ENCODE measurements at places on chromosomes 16 and 17.

- DNase-seq, result no peak
Observed at GRCh38 chr16:72644911-72645310, 403.0 kb downstream of the ZFHX3 start.

GRCh38 chr17:47862621-47863440, 11.9 kb upstream of the SP6 start:
- no peak for DNase-seq

DNA sequence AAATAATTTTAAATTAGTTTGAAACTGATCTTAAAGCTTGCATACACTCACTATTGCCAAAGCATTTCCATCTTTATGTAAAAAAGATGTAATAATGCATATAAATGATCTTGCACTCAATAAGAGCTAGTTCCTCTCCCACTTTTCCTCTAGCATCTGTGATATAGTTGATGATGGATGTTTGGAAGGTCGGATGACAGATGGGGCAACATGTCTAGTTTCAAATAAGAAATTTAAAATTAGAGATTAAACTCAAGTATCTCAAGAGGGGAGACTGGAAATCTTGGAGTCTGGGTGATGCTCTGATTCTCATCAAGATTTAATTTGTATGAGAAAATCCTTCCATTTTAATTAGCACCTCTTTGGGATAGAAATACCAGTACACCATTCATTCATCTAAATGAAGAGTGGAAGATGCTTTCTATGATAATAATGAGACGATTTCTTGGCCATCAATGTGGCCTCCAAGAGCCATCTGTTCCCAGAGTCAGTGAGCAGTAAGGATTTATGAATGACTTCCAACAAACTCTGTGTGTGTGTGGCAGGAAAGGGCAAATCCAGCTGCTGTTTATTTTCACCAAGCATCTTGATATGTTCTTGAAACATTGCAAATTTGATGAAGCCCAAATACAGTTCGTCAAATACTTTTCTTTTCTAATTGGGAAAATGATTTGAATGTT, 616.3 kb upstream of the CDH8 start:
- no peak for DNase-seq

- DNase-seq, result no peak
Observed at GRCh38 chr16:15548482-15548891, 94.5 kb downstream of the MARF1 start.

DNA sequence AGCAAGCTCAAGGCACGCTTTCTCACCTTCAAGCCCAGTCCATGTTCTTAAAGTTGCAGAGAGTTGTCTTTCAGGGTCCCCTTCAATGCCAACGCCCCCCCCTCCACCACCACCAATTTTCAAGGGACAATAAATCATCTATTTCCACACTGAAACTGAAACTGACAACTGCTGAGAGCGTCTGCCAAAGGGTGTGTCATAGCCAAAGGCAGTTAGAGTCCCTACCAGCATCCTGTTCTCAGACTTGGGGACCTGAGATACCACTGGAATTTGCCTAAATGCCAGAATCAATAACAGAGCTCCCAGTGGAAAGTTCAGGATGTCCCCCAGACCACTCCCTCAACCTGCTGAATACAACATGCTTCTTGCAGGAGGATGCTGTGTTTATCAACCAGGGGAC, 133.2 kb upstream of the SOX9 start:
- no peak for DNase-seq

DNA sequence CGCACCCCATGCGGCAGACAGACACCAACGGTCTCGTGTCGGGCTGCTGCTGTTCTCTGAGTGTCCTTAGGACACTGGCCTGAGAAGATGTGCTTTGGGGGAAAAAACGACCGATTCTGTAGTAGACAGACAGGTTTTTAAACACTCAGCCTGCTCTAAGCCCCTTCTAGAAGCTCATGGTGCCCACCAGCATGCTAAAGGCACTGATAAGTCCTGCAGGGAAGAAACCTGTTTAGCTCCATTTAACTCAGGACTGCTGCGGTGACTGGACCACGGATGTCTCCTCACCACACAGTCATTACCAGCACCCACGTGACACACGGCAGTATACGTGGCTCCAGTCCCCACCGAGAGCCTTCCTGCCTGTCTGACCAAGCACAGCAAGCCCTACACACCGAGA, 19.1 kb upstream of the APRT start:
- no peak for DNase-seq

DNA sequence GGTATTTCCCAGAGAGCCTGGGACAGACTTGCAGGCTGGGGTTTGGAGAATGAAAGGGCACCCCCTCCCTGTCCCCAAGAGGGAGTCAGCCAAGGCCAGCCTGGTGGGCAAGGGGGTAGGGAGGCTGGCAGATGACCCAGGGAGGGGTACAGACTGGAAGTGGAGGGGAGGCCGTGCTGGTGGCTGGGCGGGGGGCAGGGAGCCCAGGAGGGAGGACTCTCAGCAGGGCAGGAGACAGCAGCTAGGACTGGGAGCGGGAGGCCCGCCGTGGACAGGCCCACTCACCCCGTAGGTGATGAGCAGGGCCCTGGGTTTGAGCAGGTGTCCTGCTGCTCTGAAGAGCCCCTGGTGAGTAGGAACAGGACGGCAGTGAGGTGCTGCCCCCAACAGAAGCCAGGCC, 1.1 kb downstream of the METTL26 start:
- no peak for DNase-seq

DNA sequence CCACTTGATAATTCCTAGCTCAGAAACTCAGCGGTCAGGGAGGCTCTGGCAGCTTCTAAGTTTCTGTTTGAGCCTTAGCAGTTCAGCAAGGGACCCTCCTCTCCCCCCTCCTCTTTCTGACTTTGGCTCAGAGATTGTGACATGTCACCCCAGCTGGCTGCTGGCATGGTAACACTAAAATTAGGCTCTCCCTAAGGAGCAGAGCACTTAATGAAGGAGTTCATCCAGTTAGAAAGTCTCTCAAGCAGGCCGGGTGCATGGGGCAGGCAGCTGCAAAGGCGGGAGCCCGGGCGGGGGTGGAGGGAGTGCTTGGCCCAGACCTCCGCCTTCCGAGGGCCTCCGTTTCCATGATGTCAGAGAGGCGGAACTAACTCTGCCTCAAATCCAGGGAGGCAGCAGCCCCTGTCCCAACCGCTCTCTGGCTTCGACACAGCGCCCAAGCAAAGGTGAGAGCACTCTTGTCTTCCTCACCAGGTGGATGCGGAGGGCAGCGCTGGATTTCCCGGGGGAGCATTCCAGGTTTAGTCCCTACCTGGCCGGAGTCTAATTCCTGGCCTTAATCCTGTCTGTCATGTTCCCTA, 128.0 kb upstream of the PLCG2 start:
- DNase-seq, result no peak

DNA sequence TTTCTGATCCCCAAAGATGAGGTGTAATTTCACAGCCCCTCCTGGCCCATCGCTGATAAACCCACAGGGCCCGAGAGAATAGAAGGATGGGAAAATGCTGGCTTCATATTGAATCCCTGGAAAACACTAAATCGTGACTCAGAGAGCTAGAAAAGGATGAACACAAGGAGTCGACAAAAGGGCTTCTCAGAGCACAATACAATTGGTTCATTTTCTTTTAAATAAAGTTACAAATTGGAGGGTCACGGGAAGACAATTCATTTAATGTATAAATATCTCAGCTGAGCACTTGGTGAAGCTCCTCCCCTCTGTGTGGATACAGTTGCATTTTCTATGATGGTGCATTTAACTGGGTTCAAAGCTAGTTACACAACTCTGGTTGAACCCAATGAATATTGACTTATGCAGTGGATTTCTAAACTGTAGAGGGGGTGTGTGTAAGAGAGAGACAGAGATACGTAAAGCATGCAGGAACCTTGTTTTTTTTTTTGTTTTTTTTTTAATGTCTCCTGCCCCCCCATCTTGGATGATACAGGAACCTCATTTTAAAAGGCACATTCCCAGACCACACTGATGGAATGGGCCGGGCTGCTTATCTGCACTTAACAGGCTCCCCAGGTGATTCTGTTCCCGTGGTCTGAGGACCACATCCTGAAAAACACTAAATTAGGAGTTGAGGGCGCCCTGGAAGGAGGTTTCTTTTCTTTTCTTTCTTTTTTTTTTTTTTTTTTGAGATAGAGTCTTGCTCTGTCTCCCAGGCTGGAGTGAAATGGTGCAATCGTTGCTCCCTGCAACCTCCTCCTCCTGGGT, 14.1 kb downstream of the TTYH2 start:
- no peak for DNase-seq

DNA sequence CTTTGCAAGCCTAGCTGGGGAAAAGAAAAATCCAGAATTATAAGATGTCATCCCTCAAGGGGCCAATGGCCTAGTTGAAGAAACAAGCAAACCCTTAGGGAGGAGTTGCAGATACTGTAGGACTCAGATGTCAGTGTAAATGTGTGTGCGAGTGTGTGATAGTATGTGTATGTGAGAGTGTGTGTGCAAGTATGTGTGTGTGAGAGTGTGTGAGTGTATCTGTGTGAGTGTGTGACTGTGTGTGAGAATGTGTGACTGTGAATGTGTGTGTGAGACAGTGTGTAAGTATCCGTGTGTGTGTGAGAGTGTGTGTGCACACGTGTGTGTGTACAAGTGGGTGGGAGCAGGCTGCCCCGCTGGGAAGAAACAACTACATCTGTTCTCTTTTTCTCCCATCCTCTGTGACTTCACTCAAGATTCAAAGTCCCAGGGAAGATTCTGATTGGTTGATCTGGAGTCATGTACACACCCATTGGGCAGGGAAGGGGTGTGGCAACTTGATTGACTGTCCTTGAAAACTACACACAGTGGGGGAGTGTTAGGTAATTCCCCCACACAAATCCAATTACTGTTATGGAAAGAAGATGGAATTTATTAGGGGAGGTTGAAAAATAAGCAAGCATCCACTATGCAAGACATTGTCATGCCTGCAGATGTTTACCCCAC, 40.7 kb downstream of the IRX3 start:
- no peak for DNase-seq

- no peak for DNase-seq
Observed at GRCh38 chr16:84839054-84839453, 19.3 kb downstream of the CRISPLD2 start.

DNA sequence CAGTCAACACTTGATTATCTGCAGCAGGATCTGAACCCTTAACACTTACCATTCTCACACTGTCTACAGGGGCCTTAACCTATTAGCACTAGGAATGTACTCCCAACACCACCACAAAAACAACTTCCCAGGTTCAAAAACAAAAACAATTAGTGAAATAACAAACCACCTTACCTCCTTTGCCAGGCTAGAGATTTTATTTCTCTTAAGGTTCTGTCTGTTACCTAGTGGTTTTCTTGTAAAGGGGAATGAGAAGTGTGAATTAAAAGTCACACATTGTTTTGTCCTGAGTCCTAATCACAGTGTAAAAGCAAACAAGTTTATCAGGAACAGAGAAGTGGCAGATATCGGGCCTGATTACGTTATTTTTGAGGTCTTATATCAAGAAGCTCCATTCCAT, 9.7 kb downstream of the SMARCE1 start:
- no peak for DNase-seq

DNA sequence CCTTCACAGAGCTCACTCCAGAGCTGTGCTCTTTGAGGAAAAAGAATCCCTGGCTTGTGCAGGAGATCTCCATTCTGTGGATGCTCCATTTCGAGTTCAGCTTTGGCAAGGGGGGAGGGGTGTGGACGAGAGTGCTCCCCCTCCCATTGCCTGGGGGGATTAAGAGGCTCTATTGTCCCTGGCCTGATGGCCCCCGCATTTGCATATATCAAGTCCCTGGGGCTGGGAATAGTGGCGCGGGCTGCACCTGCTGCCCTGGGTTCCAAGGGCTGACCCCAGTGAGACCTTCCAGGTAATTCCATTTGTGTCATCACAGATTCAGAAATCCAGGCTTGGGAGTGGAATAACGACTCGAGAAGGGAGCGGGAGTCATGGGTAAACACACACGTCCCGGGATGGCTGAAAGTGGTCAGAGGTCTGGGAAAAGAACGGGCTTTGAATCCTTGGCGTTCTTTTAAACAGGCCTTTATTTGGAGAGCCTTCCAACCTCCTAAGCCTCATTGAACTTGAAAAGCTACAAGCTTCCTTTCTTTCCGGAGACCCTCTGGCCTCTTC, 479.3 kb downstream of the HS3ST3B1 start:
- no peak for DNase-seq

DNA sequence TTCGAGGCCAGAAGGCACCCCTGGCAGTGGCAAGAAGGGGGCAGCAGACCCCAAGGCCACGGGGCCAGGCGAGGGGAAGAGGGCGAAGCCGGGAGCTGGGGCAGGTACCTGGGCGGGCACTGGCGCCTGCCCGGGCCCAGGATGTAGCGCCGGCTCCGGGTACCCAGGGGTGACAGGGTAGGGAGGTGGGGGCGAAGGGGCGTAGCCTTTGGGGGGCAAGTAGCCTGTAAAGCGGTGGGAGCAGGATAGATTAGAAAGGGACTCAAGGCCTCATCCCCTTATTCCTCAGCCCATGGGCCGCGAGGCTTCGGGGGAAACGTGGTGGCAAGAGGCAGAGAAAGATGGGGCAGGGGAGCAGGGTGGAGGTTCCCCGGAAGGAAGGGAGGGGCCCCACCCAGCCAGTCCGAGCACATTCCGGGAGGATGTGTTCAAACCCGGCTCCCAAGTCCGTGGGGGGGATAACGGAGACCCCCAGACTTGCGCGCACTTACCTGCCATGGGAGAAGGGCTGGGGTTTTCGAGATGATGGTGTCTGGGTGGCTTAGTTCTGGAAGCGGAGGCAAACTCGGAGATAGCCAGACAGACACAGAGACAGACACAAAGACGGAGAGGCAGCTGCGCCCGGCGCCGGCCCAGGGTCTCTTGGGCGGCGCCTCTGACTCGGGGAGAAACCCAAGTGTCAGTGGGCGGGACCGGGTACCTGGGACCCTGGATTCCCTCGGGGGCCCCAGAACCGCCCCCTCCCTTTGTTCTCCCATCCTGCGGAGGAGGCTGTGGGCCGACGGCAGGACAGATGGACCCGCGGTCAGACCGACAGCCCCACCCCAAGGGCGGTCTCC, 493 bp downstream of the PLSCR3 start:
- peak; percentile 46 for DNase-seq

DNA sequence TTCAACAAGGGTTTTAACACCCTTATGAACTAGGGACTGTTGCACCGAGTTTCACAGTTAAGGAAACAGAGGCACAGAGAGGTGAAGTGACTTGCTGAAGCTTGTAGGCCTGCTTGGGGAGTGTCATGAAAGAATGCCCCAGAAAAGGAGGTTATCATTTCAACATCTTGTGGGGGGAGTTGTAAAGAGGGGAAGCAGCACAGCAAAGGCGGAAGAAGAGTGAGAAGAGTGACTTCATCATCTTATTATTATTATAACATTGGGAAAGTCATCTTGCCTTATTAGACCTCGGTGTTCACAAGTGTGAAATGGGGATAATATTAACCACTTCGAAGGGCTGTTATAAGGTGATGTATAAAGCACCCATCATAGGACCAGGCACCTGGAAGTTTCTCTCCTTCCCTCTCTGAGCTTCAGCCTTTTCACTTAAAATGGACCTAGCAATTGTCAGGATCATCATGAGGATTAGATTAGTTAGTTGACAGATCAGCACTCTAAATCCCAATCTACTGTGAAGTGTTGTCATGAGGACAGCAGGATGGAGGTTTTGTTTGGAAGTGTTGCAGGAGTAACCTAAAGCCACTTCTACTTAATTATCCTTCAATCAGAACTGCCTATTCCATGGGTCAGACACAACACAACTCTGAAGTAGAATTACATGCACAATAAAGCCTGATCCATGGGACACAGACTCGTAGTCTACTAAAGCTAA, 2.3 kb downstream of the CCL4 start:
- DNase-seq, result no peak

Data from activated CD4-positive, CD25-positive, alpha-beta regulatory T cell (primary cell).